Activated CD8-positive, alpha-beta memory T cell treated with anti-CD3 and anti-CD28 coated beads, Interleukin-2, amount 10 ng/mL, durations not matched to agents 7 days and 5 days (primary cell): ENCODE measurements at places on chromosomes 2 and 18.

GRCh38 chr2:160415991-160416390 is 77.6 kb downstream of the RBMS1 start:
- DNase-seq, result no peak

DNA sequence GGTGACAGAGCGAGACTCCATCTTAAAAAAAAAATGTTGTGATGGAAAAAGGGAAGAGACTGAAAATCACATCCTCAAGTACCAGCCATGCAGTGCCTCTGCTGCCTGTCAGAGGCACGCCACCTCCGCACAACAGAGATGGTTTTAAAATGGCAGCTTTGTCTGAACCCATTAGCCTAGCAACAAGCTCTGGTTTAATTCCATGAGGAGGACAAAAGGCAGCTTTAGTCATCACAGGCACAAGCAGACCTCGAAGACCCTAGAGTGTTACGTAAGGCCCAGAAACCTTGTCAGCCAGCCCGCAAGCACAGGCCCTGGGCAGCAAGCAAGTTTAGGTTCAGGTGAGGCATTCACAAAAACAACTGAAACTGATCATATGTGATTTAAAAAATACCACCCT is 10.4 kb downstream of the LCT start:
- DNase-seq, result no peak

DNA sequence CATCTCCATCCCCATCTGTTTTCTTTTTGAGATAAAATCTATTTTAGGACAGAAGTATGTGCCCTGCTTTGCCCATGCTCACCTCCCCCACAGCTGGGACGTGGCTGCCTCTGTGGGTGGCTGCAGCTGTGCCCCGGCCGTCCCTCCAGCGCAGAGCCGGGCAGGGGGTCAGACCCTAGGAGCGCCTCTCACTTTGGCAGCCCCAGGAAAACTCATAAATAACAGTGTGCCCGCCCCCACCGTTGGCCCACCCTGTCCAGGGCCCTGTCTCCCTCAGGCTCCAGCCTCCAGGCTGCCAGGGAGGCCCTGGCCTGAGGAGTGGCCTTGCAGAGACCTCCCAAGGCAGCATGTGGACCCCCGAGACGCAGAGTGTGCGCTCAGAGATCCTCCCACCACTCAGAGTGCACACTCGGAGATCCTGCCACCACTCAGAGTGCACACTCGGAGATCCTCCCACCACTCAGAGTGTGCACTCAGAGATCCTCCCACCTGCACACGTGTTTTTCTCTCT is 178.1 kb downstream of the TWIST2 start:
- DNase-seq, result no peak

- DNase-seq, result no peak
Observed at GRCh38 chr2:191908874-191909273, 62.0 kb upstream of the CAVIN2 start.

- no peak for DNase-seq
Observed at GRCh38 chr2:18214936-18215335, 336.5 kb downstream of the KCNS3 start.

DNA sequence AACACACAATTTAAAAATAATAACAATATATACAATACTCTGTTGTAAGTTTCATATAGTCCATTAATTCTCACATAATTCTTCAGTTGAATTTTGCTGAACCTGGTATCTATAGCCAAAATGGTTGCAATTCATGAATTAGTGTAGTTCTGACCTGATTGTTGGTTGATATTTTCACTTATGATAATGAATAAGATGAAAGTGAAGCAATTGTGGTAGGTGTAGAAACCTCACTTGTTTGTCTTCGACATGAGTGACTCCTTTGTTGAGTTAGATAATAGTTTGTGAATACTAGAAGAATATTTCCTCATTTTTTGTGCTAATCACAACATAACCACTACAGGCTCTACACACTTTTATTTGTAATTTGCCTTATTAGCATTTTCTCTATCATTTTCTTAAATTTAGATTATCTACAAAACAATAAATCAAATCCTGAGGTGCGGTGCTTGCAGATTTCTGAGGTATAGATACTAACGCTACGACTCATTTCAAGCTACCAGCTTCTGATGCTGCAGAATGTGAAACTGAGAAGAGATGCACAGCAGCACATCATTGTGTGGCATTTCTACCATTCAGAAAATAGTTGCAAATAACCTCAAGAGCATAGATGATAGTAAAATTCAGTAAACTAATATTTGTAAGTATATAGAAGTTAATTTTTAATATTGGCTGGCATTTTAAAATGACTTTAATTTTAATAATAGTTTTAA is 117.9 kb downstream of the KCNH7 start:
- DNase-seq, result no peak

GRCh38 chr2:157377861-157378260 is 52.2 kb upstream of the ERMN start:
- DNase-seq, result no peak

DNA sequence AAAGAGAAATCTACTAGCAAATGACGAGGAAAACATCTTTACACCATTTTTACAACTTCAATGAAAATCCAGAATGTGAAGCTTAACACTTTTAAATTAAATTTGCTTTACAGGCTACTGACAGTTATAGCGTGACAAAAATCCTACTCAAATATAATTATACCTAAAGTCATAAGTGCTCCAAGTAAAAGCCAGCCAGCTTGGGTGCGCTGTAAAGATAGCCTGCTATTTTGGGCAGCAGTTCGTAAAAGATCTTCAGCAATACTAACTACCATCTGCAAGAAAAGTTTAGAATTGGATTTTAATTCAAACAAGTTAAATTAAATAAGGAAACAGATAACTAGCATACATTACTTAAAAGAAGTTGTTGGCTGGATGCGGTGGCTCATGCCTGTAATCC is 22.4 kb downstream of the HEATR5B start:
- DNase-seq, result no peak

DNA sequence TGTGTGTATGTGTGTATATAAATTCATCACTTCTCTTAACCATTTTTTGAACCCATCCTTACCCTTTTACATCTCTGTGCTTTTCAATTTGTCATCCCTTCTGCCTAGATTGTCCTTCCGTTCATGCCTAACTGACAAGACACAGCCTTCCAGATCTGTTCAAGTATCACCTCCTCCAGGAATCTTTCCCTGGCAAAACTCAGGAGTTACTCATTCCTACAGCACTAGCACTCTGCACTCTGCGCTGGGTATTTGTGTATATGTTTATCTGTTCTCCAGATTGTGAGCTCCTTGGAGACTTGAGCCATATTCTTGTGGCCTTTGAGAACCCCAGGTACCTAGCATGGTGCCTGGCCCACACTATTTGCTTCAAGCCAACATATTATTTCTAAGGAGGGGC is 26.8 kb upstream of the ASXL2 start:
- no peak for DNase-seq

- DNase-seq, result no peak
Observed at GRCh38 chr2:223697892-223698645, 95.9 kb upstream of the SCG2 start.

DNA sequence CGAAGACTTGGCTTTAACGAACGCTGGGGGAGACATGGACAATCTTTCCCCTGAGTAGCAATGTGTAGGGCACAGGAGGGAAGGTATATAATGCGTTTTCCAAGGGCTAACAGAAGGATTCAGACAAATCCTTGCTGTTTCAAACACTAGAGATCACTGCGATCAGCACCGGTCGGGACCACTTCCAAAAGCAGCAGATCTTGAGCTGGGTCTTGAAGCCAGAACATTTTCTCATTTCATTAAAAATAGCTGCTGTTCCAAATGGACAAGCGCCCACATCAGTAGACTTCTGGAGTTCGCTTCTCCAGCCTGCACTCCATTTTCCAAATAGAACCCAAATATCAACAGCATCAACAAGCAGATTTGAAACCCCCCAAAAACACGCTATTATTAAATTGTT is 65.1 kb upstream of the MAPRE2 start:
- no peak for DNase-seq

GRCh38 chr2:218323526-218324472 is 31.5 kb upstream of the TMBIM1 start:
- no peak for DNase-seq
